Caki2 (cell line): ENCODE measurements at places on chromosomes 4 and X.
A peak's percentile ranks its signal among the peaks of the same experiment; 100 is the strongest.

DNA sequence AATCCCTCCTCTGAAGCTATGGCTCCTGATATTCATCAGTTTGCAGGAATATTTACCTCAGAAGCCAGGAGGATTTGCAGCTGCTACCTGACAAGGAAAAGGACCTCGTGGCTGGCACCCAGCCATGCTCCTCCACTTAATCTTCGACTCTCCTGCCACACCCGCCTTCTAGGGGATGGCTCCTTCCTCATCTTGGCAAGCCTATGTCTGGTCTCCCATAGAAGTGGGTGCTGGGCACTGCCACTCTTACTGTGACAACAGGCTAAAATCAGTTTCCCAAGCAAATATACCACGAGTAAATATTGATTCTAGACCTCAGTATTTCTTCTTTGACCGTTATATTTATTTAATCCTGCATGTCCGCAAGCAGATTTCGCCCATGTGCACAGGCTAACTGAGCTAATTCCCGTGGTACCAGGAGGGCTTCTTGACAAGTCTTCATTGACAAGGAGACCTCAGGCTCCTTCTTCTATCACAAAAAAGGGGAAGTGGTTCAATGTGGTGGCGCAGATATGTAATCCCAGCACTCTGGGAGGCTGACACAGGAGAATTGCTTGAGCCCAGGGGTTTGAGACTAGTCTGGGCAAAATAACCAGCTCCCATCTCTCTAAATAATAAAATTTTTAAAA, 52.6 kb upstream of the DCTD start:
- no peak for DNase-seq

- no peak for DNase-seq
Observed at GRCh38 chr4:77922158-77923094, 59.8 kb downstream of the MRPL1 start.

DNA sequence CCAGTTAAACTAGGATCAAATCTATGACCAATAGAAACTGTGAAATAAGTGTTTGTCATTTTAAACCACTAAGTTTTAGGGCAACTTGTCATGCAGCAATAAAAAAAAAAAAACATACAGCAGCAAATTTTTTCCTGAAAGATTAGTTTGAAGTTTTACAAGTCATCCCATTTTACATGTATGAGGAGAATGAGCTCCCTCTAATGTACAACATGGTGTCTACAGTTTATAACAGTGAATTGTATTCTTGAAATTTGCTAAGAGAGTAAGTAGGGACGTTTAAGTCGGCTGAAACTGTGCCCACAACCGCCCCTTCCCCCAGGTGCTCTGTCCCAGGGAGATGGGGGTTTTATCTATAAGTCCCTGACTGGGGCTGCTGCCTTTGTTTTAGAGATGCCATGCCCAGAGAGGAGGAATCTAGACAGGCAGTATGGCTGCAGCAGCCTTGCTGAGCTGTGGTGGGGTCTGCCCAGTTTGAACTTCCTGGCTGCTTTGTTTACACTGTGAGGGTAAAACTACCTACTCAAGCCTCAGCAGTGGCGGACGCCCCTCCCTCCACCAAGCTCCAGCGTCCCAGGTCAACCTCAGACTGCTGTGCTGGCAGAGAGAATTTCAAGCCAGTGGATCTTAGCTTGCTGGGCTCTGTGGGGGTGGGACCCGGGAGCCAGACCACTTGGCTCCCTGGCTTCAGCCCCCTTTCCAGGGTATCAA, 499.3 kb upstream of the CT83 start:
- DNase-seq: no peak

- no peak for DNase-seq
Observed at GRCh38 chrX:153769865-153770600, 6.0 kb downstream of the PLXNB3 start.

DNA sequence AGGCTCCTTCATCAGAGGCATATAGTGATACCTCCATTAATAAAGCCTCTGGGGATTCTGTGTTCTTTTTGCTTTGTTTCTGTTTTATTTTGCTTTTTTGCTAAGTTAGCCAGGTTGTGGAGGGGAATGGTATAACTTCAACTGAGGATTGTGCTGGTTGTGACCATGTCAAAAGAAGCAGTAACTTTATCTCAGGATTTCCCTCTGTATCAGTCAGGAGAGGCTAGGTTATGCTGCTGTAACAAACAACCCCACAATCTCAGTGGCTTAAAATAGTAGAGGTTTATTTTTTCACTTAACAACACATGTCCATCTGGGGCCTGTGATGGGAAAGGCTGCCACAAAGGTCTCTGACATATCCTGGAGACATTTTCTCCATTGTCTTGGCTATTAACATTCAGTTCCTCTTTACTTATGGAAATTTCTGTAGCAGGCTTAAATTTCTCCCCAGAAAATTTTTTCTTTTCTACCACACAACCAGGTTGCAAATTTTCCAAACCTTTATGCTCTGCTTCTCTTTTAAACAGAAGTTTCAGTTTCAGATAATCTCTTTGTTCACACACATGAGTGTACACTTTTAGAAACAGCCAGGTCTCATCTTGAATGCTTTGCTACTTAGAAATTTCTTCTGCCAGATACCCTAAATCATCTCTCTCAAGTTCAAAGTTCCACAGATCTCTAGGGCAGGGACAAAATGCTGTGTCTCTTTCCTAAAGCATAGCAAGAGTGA, 64.7 kb downstream of the UCHL1 start:
- DNase-seq: no peak

GRCh38 chrX:70497026-70497425, 52.4 kb downstream of the DLG3 start:
- DNase-seq: no peak

- DNase-seq: peak; percentile 17
Observed at GRCh38 chr4:150235808-150236271, 157.6 kb downstream of the DCLK2 start.

GRCh38 chr4:43855283-43855682, 593.3 kb downstream of the KCTD8 start:
- DNase-seq: no peak

GRCh38 chr4:72953571-72953970, 115.9 kb downstream of the COX18 start:
- no peak for DNase-seq

- DNase-seq: no peak
Observed at GRCh38 chr4:116361790-116362189, 723.6 kb downstream of the TRAM1L1 start.

- no peak for DNase-seq
Observed at GRCh38 chr4:41144812-41145211, 69.5 kb downstream of the APBB2 start.

GRCh38 chrX:118666521-118666920, 60.9 kb upstream of the IL13RA1 start:
- DNase-seq: no peak

DNA sequence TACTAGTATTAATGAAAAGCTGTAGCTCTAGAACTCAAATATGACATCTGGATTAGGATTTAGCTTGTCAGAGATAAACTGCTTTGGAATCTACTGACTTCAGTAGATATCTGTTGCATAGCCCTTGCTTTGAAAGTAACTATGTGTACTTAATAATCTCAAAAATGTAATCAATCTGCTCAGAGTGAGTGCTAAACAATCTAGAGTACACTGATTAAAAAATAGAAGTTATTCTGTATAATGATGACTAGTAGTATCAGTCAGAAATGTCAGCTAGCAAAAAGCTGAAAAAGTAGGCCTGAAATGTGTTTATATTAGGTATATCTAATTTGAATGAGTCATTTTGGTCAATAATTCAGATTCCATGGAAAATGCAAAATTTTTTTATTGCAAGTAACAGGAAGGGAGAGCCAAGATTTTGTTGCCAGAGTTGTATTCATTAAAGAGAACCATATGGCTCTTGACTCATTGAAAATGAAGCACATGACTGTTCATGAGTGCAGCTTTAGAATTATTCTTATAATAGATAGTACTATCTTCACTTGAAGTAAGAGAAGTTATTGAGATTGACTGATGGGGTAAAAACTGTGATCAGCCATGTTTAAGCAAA, 20.0 kb downstream of the CLCN3 start:
- DNase-seq: no peak

- DNase-seq: no peak
Observed at GRCh38 chr4:76703123-76703490, 194.8 kb downstream of the SOWAHB start.

DNA sequence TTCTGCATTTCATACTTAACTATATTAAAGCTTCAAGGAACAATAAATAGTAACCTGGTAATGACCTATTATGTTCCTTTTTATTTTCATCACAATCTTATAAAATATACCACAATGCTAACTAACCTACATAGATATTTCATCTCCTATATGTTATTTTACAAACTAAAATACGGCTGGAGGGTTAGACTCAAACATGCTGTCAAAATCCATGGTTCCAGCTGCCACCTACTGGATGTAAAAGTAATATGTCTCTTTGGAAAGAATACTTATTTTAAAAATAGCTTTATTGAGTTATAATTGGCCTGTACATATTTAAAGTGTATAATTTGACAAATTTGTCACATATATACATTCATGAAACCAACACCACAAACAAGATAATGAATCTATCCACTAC, 15.0 kb downstream of the RGN start:
- DNase-seq: no peak

- DNase-seq: no peak
Observed at GRCh38 chrX:85836868-85837267, 210.5 kb downstream of the CHM start.

- peak; percentile 21 for DNase-seq
Observed at GRCh38 chr4:78938474-78938867, 767 bp downstream of the PAQR3 start.

- no peak for DNase-seq
Observed at GRCh38 chrX:115289465-115289864, at the start of gene LUZP4. Gene LUZP4 (plus strand): TSS chrX:115289715. CDS start chrX:115289760, 45 bp downstream.
